Myocyte (in vitro differentiated cells): ENCODE measurements at places on chromosomes 3 and 15. TPM values are rescaled to one million over a fixed set of nuclear protein-coding genes. Genes with fewer than 3 reads are reported as not detected.

GRCh38 chr3:127448671-127449070 is 141.9 kb downstream of the TPRA1 start:
- no peak for DNase-seq

- no peak for DNase-seq
These were observed 43.8 kb downstream of the HRH1 start for GRCh38 chr3:11198070-11198469.

GRCh38 chr3:16198427-16198826 is 23.9 kb downstream of the GALNT15 start:
- DNase-seq: no peak

DNA sequence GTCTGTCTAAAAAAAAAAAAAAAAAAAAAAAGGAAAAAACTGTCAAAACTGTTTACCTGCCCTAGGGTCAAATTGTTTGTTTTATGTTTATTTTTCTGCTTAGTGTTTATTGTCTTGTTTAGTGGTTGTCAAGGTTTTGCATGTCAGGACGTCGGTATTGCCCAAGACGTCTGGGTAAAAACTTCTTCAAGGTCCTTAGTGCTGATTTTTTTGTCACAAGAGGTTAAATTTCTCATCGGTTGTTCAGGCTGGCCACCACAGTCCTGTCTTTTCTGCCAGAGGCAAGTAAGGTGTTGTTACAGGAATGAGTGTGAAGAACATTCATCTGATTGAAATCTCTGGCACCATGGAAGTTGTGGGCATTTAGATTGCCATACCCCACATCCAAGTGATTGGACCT is 7.0 kb downstream of the DET1 start:
- no peak for DNase-seq

- no peak for DNase-seq
These were observed 64.0 kb upstream of the HACD2 start for GRCh38 chr3:123648696-123649405.

GRCh38 chr3:164360738-164361406 is 717.4 kb downstream of the SI start:
- no peak for DNase-seq

DNA sequence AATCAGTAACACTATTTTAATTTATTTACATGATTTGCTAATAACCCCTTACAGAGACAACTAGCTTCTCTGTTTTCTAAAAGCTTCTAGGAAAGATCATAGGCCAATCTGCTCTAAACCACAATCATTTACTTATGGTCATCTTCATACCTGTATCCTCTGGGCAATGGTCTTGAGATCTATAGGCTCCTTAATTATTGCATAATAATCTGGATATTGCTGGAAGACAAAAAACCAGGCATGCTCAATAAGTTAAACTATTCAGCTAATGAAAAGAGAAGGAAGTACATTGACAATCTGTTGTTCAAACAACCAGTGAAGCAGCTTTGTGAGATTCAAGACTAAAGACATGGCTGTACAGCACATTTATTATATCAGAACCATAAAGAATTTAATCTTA is 34.1 kb downstream of the PBRM1 start:
- DNase-seq: no peak

GRCh38 chr15:23484870-23485269 is 37.8 kb upstream of the GOLGA6L2 start:
- DNase-seq: no peak

- DNase-seq: no peak
These were observed 151.5 kb downstream of the DPH6 start for GRCh38 chr15:35394416-35394815.

DNA sequence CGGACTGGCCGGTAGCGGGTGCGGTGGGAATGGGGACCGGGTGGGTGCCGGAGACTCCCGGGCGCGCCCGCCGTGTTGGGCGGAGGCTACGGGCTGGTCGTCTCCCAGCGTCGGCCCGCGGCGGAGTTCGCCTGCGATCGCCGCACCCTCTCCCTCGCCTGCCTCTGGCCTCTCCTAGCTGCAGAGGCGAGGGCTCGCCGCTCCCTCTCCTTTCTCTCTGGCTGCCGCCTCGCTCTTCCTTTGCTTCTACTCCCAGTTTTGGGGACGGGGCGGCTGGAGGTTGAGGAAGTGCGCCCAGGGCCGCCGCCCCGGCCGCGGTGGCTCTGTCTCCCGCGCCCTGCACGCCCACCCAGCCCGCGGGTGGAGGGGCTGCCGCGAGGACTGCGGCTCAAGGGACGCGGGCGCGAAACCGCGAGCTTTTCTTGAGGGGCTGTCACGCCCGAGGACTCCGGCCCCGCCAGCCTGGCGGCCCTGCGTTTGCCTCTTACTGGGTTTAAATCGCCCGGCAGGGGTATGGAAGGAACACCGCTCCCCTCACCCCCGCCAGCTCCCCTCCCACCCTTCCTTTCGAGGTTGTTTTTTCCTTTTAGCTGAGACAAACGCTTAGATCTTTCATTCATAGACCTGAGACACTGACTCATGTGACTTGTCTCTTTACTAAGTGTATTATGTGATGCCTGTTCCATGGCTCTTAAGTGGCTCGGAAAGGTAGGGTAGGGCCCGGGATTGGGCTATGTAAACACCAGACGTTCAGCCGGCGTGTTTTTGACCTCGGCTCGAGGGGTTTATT is 654 bp downstream of the PIK3CA start:
- DNase-seq: peak; percentile 63

DNA sequence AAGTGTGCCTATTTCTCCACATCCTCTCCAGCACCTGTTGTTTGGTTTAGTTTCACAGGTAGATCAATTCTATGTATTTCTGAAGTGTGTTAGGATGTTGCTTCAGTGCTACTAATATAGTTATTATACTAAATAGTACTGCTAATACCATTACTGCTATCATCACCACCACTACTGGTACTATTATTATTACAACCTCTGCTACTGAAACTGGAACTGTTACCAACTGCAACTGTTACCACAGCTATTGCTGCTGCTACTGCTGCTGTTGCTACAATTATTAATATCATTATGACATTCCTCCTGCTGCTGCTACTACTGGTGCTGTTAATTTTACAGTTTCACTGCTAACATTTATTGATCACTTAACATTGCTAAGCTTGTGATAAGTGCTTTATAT is 8.3 kb upstream of the LMOD3 start:
- DNase-seq: peak; percentile 36

- no peak for DNase-seq
These were observed 234.8 kb downstream of the CHST2 start for GRCh38 chr3:143354342-143354741.

DNA sequence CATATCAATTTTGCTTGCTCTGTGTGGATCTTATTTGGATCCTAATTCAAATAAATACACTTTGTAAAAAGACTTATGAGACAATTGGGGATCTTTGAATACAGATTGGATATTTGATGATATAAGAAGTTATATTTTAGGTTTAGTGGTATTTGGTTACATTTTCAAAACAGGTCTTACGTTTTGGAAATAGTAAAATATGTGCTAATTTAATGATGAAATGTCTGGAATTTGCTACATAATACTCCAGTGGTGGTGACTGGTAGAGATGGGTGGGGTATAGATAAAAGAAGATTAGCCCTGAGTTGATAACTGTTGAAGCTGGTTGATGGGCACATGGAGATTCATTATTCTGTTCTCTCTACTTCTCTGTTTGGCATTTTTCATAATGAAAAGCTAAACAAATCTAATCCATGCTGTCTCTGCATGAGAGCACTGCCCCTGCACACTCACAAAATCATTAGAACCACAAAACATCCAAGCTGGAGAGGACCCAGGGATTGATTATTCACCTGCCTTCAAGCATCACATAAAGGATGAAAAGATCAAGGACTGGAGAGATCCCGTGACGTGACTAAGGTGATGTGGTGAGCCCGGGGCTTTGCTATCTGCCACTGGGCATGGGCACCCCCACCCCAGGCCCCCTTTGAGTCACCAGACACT is 58.9 kb downstream of the TLE3 start:
- DNase-seq: no peak

DNA sequence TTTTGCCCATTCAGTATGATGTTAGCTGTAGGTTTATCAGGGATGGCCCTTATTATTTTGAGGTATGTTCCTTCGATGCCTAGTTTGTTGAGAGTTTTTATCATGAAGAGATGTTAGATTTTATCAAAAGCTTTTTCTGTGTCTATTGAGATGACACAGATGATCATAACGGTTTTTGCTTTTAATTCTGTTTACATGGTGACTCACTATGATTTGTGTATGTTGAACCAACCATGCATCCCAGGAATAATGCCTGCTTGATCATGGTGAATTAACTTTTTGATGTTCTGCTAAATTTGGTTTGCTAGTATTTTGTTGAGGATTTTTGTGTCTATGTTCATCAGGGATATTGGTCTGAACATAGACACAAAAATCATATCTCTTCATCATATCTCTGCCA is 8.3 kb downstream of the GPR156 start:
- DNase-seq: no peak

- no peak for DNase-seq
These were observed 156.6 kb upstream of the SLC24A5 start for GRCh38 chr15:47964229-47964628.

DNA sequence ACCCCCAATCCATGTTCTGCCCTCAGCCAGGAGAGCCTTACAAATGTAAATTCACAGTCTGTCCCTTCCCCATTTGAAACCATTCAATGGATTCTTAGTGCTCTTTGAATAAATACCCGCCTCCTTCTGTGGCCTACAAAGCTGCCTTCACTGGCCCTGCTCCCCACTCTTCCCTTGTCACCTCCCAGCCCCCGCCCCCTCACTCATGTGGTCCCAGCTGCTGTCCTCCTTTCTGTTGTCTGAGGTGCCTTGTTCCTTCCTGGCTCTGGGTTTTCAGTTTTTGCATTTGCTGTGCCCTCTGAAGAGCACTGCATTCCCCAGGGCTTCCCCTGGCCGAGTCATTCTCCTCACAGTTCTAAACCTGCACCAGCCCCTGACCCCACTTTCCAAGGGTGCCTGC is 3.2 kb downstream of the EFCAB12 start:
- no peak for DNase-seq

Gene GOLGB1
- total RNA-seq: 47.5 and 48.1 TPM in 2 replicates

Gene TLR9
- 0.05 TPM in 1 of 2 replicates, not detected in the other for total RNA-seq

Gene CASR
- not detected in 2 replicates for total RNA-seq

Gene RPSA
- 953 and 1,060 TPM in 2 replicates for total RNA-seq

Gene C3orf62
- total RNA-seq: 1.4 and 1.6 TPM in 2 replicates

Gene SPESP1
- total RNA-seq: 9.4 and 13.8 TPM in 2 replicates

Gene IL17RD
- total RNA-seq: 0.56 and 0.73 TPM in 2 replicates

Gene TMEM115
- total RNA-seq: 61.7 and 69.0 TPM in 2 replicates

Gene CHST2
- total RNA-seq: 5.1 and 8.3 TPM in 2 replicates

Gene NPAP1
- total RNA-seq: not detected in 2 replicates

Gene CLDN16
- total RNA-seq: not detected in 2 replicates

Gene CDHR4
- 0.19 TPM in 1 of 2 replicates, not detected in the other for total RNA-seq

Gene XRN1
- total RNA-seq: 29.4 and 33.4 TPM in 2 replicates

Gene APPL1
- 35.7 and 42.9 TPM in 2 replicates for total RNA-seq
